ENCODE measurements at places on chromosomes 4 and X.

GRCh38 chr4:190014771-190015537, 12.1 kb downstream of the FRG2 start:
- DNase-seq, result no peak

DNA sequence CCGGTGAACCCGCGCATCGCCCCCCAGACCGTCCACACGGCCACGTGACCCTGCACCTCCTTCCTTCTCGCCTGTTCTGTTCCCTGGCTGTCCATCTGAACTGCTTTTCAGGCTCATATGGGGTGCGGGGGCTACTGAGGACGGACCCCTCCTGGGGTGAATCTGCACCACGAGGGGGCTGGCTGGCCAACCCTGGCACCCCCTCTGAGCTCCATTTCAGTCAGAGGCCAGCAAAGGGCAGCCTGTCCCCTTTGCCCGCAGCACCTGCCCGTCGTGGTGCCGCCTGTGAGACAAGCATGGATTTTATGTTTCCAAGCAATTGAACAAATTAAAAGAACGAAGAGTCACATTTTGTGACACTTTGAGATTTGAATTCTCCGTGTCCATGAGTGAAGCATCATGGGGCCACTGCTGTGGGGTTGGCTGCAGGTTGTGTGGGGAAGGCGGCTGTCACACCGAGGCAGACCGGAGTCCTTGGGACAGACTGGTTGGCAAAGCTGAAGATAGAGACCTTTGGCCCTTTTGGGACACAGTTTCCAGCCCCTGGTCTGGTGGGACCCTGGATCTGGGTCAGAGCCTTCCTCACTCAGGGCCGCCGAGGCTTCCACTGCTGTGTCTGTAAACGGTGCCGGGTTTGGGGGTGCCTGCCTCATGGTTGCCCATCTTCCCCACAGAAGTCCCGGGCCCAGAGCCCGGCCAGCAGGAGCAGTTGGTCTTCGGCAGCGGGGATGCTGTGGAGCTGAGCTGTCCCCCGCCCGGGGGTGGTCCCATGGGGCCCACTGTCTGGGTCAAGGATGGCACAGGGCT, 5.7 kb downstream of the FGFR3 start:
- DNase-seq, result no peak

GRCh38 chr4:138158746-138159297, 83.3 kb downstream of the SLC7A11 start:
- no peak for DNase-seq

- no peak for DNase-seq
Observed at GRCh38 chr4:89751416-89751815, 85.5 kb downstream of the SNCA start.

GRCh38 chr4:41660352-41660751, 88.2 kb downstream of the PHOX2B start:
- DNase-seq, result no peak

GRCh38 chr4:14853176-14853943, 148.9 kb upstream of the CPEB2 start:
- DNase-seq, result no peak

DNA sequence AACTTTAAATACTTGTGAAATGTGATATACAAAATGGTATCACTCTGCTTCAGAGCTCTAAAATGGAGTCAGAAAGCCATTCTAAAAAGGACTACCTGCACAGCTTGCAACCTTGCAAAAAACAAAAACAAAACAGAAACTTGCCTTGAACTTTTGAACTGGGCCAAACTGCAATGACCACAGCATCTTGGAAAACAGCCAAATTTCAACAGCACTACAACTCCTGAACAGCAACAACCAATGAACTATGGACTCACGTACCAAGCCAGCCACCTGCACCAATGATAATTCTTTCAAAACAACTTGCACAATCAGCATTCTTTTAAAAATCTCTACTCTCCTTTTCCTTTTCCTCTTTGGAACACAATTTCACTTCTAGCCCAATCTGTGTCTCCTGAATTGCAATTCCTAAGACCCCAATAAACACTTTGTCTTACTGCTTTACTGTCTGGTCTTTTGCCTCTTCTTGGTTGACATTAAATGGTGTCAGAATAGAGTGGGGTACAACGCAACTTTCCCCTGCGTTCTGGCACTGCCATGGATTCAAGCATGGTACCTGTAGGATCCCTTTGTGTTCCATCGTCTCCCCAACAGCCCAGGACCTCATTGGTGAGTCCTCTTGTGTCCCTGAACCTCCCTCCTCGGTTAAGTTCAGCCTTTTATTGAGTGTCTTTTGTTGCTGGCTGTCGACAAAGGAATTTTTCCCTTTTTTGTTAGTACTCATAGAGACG, 35.7 kb upstream of the FMR1 start:
- no peak for DNase-seq

DNA sequence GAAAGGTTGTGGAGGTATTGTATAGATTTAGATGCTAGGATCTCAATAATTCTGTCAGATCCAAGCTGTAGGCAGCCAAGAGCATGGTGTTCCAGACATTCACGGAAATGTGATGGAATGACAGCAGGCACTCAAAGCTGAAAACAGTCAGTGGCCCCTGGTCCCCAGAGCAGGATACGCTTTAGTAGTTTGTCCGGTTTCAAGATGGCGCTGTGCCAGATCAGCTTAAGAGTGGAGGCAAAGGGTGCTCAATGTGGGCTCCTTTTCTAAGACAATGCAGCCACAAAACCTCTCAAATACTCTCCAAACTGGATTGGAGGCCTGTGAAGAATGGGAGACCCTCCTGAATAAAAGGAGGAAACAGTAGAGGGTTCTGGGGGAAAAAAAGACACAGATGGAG, 291.2 kb upstream of the HS3ST1 start:
- DNase-seq, result no peak

Data from H1 (cell line).